ENCODE measurements at places on chromosomes 1 and 21.

- no peak for DNase-seq
These were observed 115.3 kb downstream of the C1orf21 start for GRCh38 chr1:184502161-184502560.

- DNase-seq: no peak
These were observed at the start of gene POU3F1 for GRCh38 chr1:38046333-38046883. Gene POU3F1 (minus strand): TSS chr1:38046793. CDS start chr1:38046743, 50 bp downstream.

DNA sequence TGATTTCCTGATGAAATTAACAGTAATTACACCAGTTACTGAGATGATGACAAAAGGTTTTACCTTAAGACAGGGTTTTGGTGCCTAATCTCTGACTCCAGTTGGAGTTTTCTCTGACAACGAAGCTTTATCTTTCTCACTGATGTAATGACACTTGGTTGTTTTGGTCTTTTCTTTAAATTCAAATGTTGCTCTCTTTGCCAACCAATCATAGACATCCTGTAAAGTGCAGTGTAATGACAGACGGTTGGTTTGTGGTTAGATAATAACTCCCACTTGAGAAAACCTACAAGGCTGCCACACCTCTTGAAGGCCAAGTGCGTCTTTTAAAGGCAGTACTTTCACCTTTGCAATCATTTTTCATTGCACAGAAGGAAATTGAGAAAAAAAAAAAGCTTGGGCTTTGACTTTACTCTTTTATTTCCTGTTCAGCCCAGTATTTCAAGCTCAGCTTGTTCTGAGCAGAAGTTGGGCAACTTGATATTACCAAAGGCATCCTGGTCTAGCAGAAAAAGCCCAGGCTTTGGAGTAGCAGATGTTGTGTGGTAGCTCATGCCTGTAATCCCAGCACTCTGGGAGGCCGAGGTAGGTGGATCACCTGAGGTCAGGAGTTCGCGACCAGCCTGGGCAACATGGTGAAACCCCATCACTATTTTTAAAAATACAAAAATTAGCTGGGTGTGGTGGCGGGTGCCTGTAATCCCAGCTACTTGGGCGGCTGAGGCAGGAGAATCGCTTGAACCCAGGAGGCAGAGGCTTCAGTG, 14.9 kb downstream of the PDIK1L start:
- DNase-seq: peak; percentile 95

- no peak for DNase-seq
These were observed 28.3 kb downstream of the CDCP2 start for GRCh38 chr1:54124472-54124871.

DNA sequence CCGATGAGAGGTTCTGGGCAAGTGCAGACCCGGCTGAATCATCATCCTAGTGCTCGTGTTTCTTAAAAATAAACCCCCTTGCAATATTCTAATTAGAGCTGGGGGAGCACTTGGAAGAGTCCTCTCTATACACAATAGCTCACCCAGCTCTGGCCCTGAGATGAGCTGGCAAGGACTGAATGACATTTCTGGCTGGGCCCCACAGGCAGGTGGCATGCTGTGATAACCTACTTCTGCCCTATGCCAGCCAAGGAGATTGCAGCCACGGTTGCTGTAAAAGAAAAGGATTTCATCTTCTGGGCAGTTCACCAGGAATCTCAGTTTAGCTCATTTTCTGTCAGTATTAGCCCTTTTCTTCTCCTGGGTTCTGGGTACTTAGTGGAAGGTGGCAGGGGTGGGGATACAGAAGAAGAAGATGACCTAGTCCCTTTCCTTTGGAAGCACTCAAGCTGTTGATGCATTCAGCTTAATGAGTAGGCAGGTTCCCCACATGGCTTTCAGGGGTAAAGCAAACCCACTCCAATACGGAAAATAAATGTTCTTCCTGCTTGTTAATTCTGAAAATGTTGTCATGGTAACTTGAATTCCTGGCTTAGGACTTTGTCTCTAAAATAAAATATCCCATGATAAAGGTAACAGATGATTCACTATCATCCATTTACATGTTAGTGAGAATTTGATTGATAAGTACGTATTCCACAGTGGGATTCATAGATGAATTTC, 32.2 kb downstream of the VASH2 start:
- no peak for DNase-seq

- no peak for DNase-seq
These were observed 165.5 kb upstream of the NFIA start for GRCh38 chr1:60916906-60917305.

All from H4 (cell line).